Stimulated activated CD8-positive, alpha-beta memory T cell treated with anti-CD3 and anti-CD28 coated beads, Interleukin-7, amount 100 ng/mL, for 1 hour (primary cell): ENCODE measurements at places on chromosomes 2 and 18.

GRCh38 chr2:6362671-6363450 is 502.8 kb downstream of the CMPK2 start:
- no peak for DNase-seq

- DNase-seq: no peak
Measured at GRCh38 chr18:10374636-10375293, 79.7 kb upstream of the APCDD1 start.

GRCh38 chr18:37405772-37406171 is 159.8 kb downstream of the CELF4 start:
- no peak for DNase-seq

DNA sequence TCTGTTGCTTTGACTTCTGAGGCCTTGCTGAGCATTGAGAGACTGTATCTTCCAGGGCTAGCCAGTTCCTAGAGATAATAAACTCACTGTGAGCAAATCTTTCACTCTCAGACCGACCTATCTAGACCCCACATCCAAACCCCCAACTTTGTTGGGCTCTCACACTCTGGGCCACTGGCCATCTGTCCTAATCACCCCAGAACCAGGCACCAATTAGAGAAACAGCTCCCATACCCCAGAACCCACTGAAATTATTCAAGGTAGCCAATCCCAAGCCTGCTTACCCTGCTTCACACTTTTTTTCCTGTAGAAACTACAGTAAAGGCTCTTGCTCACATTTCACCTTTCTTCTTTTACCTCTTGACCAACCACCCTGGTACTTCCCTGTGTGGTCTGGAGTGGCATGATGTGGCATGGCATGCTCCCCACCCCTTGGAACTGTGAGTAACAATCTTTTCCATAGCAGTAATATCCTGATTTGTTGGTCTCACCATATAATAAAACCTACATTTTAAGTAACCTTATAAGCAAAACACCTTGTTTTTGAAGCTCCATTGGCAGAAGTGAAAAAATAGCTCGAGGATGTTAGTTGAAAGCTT is 55.2 kb downstream of the ANKRD12 start:
- no peak for DNase-seq

GRCh38 chr2:72132981-72133720 is 14.5 kb downstream of the CYP26B1 start:
- no peak for DNase-seq
